ENCODE measurements at places on chromosomes 5 and 9.

GRCh38 chr9:7079051-7079450, 321.3 kb downstream of the KDM4C start:
- no peak overlapping the region for H3K4me3 ChIP-seq
- no peak overlapping the region for H3K27ac ChIP-seq
- no peak for DNase-seq
- no peaks in the 10 kb centered on the region for H3K36me3 ChIP-seq

- no peak for DNase-seq
- H3K4me3 ChIP-seq, result no peak overlapping the region
- H3K36me3 ChIP-seq, result no peaks in the 10 kb centered on the region
- H3K27me3 ChIP-seq, result no peaks in the 10 kb centered on the region
- H3K4me1 ChIP-seq, result peaks cover 14% of the 10 kb centered on the region
Measured at GRCh38 chr5:95027775-95028174, 257.1 kb downstream of the MCTP1 start.

DNA sequence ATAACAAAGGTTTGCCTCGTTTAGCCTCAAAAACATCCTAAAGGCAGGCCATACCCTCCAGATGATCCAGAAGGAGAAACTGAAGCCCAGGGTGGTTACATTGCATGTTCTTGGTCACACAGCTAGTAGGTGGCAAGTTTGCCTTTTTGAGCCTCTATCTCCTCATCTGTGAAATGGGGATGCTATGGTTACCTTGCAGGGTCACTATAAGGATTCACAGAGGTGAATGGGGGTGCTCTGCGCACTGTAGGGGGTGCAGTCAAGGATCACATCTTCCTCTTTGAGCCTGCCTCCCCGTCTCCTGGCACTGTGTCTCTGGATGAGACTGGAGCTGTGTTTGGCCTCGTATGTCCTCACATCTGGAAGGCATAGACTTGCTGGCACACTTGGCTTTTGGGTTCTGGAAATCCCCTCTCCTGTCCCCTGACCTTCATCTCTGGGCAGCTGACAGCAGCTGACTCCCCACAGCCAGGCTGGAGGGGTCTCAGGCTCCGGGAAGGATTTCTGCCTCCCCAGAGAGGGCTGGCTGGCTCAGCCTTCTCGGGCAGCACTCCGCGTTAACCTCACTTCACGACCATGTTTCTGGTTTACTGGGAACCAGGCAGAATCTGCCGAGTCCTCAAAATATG, 167.7 kb downstream of the RGS3 start:
- no peaks in the 10 kb centered on the region for H3K27me3 ChIP-seq
- H3K4me3 ChIP-seq, result no peak overlapping the region
- DNase-seq, result no peak
- peaks cover 34% of the 10 kb centered on the region for H3K4me1 ChIP-seq
- no peak overlapping the region for H3K27ac ChIP-seq

GRCh38 chr9:113895526-113895925, 19.4 kb downstream of the ZNF618 start:
- 0 out of 2 replicates have a peak, but pooled peaks cover 3% of the 10 kb centered on the region for H3K36me3 ChIP-seq
- peaks cover 4% of the 10 kb centered on the region for H3K4me1 ChIP-seq
- no peak overlapping the region for H3K4me3 ChIP-seq
- H3K27ac ChIP-seq, result no peak overlapping the region
- no peak for DNase-seq

DNA sequence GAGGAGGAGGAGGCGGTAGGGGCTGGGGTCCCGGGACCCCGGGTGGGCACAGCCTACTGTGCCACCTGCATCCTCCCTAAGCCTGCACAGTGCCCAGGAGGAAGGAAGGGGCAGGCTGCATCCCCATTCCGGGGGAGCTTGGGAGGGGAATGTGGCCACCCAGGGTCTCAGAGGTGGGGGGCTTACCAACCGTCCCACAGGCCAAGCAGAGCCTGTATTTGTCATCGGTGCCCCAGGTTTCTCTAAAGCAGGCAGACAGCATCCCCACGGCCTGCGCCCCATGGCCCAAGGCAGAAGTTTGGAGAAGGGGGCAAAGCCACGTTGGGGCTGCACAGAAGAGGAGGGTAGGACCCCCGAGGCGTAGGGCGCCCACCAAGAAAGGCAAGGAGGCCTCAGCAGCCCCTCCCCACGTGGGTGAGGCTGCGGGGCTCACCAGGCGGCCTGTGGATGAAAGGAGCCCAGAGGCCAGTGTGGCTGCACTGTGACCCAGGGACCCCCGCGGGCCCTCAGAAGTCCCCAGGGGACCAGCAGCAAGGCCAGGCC, 507 bp upstream of the GPSM1 start:
- H3K27me3 ChIP-seq, result no peaks in the 10 kb centered on the region
- peak overlapping the region; percentile 89 for H3K27ac ChIP-seq
- H3K4me1 ChIP-seq, result peaks cover 62% of the 10 kb centered on the region

GRCh38 chr5:135426102-135427082, 20.8 kb downstream of the DCANP1 start:
- no peak overlapping the region for H3K27ac ChIP-seq
- no peak for DNase-seq

- H3K27ac ChIP-seq, result no peak overlapping the region
- H3K4me1 ChIP-seq, result no peaks in the 10 kb centered on the region
- DNase-seq, result no peak
- no peaks in the 10 kb centered on the region for H3K36me3 ChIP-seq
- no peak overlapping the region for H3K4me3 ChIP-seq
- H3K27me3 ChIP-seq, result peaks cover 17% of the 10 kb centered on the region
Measured at GRCh38 chr9:124452326-124452725, 2.1 kb downstream of the ADGRD2 start.

GRCh38 chr9:72589667-72590521, 68.5 kb downstream of the TMC1 start:
- no peak for DNase-seq
- H3K4me3 ChIP-seq, result no peak overlapping the region
- H3K4me1 ChIP-seq, result peaks cover 6% of the 10 kb centered on the region
- no peaks in the 10 kb centered on the region for H3K36me3 ChIP-seq
- H3K27me3 ChIP-seq, result no peaks in the 10 kb centered on the region

DNA sequence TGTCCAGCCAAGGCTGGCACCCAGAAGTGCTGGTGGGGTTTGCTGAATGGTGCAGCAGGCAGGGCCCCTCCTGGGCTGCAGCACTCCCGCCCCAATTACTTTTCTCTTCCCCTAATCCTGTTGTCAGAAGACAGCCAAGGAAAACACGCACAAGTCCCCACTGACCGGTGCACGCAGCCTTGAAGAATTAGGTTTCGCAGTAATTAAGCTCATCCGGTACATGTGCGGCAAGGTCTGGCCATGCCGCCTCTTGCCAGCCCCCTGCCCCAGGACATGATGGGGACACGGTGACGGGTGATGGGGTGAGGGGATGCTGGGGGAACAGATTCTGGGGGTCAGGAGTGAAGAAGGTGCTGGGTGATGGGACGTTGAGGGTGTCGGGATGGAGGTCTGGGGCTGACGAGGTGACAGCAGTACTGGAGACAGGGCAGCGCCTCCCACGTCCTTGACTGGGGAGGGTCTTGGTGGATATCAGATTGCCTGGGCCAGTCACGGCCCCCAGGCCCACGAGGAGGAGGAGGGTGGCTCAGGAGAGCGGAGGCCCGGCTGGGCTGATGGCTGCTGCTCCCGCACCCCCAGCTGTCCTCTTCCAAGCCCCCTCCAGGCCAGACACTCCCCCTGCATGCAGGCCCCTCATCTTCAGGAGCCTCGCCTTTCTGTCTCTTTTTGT, 34.9 kb downstream of the BARX1 start:
- no peak overlapping the region for H3K27ac ChIP-seq
- DNase-seq, result no peak
- no peaks in the 10 kb centered on the region for H3K4me1 ChIP-seq
- H3K4me3 ChIP-seq, result no peak overlapping the region
- no peaks in the 10 kb centered on the region for H3K36me3 ChIP-seq

DNA sequence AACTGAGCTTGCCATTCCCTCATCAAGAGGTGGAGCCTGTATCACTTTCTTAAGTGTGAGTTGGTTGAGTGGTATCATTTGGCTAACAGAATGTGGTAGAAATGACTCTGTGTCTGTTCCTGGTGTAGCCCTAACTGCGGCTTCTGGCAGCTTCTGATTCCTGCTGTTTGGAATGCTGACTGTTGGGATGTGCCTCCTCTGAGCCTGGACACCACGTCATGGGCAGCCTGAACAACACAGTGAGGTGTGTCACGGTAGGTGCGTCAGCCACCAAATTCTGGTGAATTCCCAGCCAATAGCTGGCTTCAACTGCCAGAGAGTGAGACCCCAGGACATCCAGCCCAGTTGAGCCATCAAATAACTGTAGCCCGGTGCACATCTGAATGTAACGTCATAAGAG, 6.1 kb upstream of the C9orf152 start:
- H3K4me3 ChIP-seq, result no peak overlapping the region
- H3K27ac ChIP-seq, result no peak overlapping the region
- DNase-seq, result no peak
- H3K27me3 ChIP-seq, result no peaks in the 10 kb centered on the region

DNA sequence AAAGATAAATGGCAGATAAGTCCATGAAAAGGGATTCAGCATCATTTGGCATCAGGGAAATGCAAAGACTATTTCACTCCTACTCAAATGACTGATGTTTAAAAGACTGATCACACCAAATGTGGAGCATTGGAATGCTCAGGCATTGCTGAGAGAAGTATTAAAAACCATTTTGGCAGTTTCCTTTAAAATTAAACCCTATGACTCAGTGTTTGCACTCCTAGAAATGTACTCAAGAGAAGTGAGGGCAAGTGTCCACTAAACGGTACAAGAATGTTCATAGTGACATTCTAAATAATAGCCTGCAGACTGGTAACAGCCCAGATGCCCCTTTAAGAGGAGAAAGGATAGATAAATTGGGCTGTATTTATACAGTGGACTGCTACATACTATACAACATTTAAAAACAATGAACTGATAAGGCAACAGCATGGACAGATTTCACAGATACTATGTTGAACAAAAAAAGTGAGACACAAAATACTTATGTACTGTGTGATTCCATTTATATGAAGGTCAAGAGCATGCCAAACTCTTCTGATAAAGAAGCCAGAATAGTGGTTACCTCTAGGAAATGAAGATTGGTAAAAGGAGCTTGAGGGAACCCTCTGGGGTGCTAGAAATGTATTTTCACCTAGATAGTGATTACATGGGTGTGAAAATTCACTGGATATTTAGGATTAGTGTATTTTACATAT, 24.6 kb downstream of the APC start:
- H3K36me3 ChIP-seq, result peaks cover 5% of the 10 kb centered on the region
- H3K4me3 ChIP-seq, result no peak overlapping the region
- H3K4me1 ChIP-seq, result peaks cover 6% of the 10 kb centered on the region
- DNase-seq, result no peak
- H3K27me3 ChIP-seq, result no peaks in the 10 kb centered on the region

GRCh38 chr5:157263496-157264090, 2.3 kb upstream of the CYFIP2 start:
- no peaks in the 10 kb centered on the region for H3K36me3 ChIP-seq

- H3K27me3 ChIP-seq, result no peaks in the 10 kb centered on the region
- no peak for DNase-seq
- H3K4me1 ChIP-seq, result no peaks in the 10 kb centered on the region
- H3K27ac ChIP-seq, result no peak overlapping the region
- no peaks in the 10 kb centered on the region for H3K36me3 ChIP-seq
Measured at GRCh38 chr5:89722538-89722937, 687.0 kb downstream of the CETN3 start.

GRCh38 chr5:31645420-31646081, 6.6 kb downstream of the PDZD2 start:
- no peak overlapping the region for H3K4me3 ChIP-seq
- H3K36me3 ChIP-seq, result no peaks in the 10 kb centered on the region
- H3K27me3 ChIP-seq, result no peaks in the 10 kb centered on the region

- H3K4me1 ChIP-seq, result no peaks in the 10 kb centered on the region
- H3K27ac ChIP-seq, result no peak overlapping the region
- DNase-seq, result no peak
- no peaks in the 10 kb centered on the region for H3K27me3 ChIP-seq
- H3K36me3 ChIP-seq, result no peaks in the 10 kb centered on the region
- no peak overlapping the region for H3K4me3 ChIP-seq
Measured at GRCh38 chr5:42878550-42878949, 66.9 kb upstream of the SELENOP start.

GRCh38 chr5:110034056-110034600, 344.4 kb downstream of the MAN2A1 start:
- H3K4me1 ChIP-seq, result no peaks in the 10 kb centered on the region
- 0 out of 2 replicates have a peak, but pooled peaks cover 3% of the 10 kb centered on the region for H3K27me3 ChIP-seq

GRCh38 chr5:154199671-154200220, 9.2 kb downstream of the GALNT10 start:
- H3K27ac ChIP-seq, result peak overlapping the region; percentile 56
- no peaks in the 10 kb centered on the region for H3K27me3 ChIP-seq
- DNase-seq, result no peak
- H3K4me1 ChIP-seq, result peaks cover 45% of the 10 kb centered on the region
- no peak overlapping the region for H3K4me3 ChIP-seq

DNA sequence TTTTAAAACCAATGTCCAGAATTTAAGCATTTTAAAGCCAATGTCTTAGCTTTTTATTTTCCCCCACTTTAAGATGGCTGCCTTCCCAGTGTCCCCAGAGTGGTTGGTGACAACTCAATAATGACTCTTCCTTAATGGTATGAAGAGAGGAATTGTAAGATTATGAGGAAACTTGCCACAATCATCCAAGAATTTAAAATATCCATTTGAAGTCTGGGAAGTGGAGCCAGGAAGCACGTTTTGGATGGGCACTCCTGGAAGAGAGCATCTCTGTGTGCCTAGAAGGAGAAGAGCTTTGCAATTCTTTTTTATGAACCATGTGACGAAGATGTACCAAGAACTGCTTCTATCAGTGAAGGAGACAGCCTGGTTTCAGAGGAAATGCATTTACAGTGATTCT, 11.3 kb upstream of the IGFBPL1 start:
- H3K27me3 ChIP-seq, result no peaks in the 10 kb centered on the region
- H3K4me1 ChIP-seq, result peaks cover 10% of the 10 kb centered on the region
- H3K4me3 ChIP-seq, result no peak overlapping the region
- DNase-seq, result peak; percentile 13

DNA sequence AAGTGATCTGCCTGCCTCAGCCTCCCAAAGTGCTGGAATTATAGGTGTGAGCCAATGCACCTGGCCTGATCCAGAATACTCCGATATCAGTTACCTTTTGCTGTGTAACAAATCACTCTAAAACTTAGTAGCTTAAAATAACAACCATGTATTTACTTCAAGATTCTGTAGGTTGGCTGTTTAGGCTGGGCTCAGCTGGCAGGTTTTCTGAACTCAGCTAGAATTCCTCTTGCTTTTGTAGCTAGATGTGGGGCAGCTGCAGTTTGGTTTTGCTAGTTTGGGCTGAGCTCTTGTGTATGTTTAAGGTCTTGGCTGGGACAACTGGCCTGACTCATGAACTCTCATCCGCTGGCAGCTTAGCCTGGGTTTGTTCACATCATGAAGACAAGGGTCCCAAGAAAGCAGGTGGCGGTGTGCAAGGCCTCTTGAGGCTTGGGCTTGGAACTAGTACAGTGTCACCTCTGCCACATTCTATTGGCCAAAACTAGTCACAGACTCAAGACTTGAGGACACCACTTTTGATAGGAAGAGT, 138.3 kb upstream of the SHB start:
- no peaks in the 10 kb centered on the region for H3K36me3 ChIP-seq
- no peak overlapping the region for H3K4me3 ChIP-seq
- no peak overlapping the region for H3K27ac ChIP-seq
- H3K4me1 ChIP-seq, result no peaks in the 10 kb centered on the region
- no peaks in the 10 kb centered on the region for H3K27me3 ChIP-seq

Data from SJSA1 (cell line).